ENCODE measurements at places on chromosomes 7 and 10. TPM values are rescaled to one million over a fixed set of nuclear protein-coding genes. Genes with fewer than 3 reads are reported as not detected.

Gene ALOX5
- total RNA-seq = not detected

- DNase-seq = no peak
These were observed 62.2 kb upstream of the ECHDC3 start for GRCh38 chr10:11679946-11680345.

DNA sequence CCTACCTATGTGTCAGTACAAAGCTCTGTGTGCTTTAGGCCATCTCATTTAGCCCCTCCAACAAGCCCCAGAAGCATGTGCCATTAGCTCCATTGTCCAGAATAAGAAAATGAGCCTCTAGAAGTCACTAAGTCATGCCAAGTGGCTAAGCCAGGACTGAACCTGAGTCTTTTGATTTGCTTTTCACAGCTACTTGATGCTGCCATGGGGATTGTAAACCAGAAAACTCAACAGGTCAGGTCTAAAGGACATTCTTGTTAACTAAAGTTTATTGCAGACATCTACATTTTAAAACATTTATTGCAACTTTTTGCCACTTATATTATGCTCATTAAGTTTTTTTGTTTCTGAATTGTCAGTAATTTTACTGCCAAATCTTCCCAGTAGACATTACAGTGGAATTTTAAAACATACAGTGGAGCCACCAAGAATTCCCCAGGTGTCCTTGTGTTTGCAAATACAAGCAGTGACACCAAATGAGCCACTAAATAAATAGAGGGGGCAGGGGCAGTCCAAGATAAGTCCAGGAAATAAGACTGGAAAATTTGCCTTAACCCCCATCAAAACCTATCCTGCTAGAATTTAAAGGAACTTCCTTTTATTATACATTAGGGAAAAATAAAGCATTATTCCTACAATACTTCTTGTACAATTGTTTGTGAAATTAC lies 115.9 kb downstream of the RAPGEF5 start:
- DNase-seq = no peak

Gene UCN3
- not detected for total RNA-seq

GRCh38 chr10:101845893-101846292 lies 2.3 kb upstream of the KCNIP2 start:
- no peak for DNase-seq

GRCh38 chr7:8277394-8277982 lies 15.5 kb upstream of the ICA1 start:
- no peak for DNase-seq

GRCh38 chr7:30633223-30633622 lies 38.5 kb downstream of the GARS1 start:
- no peak for DNase-seq

Gene DCLRE1A
- 10.9 TPM for total RNA-seq

DNA sequence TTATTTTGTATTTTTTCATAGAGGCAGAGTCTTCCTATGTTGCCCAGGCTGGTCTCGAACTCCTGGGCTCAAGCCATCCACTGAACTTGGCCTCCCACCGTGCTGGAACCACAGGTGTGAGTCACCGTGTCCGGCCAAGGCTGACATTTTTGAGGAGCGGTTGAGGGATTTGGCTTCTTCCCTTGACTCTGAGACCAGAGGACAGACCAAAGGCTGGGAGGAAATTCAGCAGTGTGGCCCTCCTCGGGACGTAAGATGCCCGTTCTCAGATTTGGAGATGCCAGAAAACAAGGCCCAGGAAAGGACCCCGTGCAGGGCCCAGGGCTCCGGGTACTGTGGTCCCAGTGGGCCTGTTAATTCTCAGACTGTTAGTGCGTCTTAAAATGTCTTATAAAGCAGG lies 146.2 kb downstream of the WDR37 start:
- DNase-seq = no peak

Gene TBXAS1
- 2.4 TPM for total RNA-seq

DNA sequence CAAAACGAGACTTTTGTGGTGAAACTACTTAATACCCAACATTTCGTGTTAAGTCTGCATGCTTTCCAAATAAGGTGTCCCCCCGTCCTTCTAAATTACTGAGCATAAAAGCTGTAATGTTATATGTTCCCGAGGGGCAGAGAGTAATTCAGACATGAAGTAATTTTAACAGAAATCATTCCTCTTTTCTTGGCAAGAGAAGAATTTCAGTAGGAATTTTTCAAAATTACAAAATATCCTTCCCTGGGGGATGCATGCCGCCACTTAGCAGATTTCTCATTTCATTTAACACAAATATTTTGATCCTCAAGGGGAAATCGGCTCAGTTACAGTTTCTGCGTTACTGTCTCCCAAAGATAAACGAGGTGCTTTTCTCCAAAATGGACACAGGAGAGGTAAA lies 213.2 kb upstream of the RHOBTB1 start:
- DNase-seq = peak; percentile 14

Gene TMEM273
- not detected for total RNA-seq

Gene BUD23
- 28.6 TPM for total RNA-seq

GRCh38 chr7:123824754-123825067 lies 20.3 kb upstream of the HYAL4 start:
- DNase-seq = no peak

DNA sequence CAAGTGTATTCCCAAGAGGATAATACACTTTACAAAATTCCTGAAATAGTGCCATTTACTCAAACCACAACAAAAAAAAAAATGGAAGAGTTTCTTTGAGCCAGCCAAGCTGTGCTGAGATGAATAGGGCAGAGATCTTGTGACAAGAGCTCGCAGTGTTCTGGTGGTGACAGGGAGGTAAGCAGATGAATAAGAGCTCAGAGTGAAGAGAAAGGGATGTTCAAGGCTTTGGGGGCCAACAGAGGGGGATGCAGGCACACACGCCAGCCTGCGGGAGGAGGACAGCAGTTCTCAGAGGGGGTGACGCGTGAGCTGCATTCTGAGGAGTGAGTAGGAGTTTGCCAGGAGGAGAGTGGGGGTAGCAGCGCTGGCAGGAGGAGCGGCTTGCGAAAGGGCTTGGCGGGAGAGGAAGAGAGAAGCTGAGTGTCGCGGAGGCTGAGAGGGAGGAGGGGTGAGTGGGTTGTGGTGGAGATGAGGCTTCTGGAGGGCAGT lies 194.4 kb upstream of the IMMP2L start:
- peak; percentile 83 for DNase-seq

Gene CLDN3
- total RNA-seq = not detected

Gene SPDYE5
- not detected for total RNA-seq

Gene SH3PXD2A
- 15.8 TPM for total RNA-seq

Gene OPN4
- not detected for total RNA-seq

Gene ADAMTS14
- 2.0 TPM for total RNA-seq

DNA sequence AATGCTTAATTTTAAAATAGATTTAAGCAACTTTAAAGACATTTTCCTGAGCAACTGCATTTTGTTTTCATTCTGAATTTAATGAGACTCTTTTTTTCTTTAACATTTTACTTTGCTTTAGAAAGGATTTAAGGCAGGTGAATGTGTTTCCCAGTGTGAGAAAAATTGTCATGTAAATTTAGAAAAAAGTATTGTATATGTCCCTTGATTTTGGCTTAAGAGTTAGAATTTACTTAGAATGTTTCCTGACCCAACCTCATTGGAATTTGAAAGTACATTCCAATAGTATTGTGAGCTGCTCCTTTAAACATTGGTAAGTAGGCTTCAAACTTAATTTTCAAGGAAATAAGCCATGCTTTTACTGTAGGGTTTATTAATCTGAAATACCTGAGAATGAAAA lies 110.2 kb downstream of the PTEN start:
- peak; percentile 45 for DNase-seq

GRCh38 chr7:67619175-67619574 lies 622.5 kb downstream of the TYW1 start:
- DNase-seq = no peak

DNA sequence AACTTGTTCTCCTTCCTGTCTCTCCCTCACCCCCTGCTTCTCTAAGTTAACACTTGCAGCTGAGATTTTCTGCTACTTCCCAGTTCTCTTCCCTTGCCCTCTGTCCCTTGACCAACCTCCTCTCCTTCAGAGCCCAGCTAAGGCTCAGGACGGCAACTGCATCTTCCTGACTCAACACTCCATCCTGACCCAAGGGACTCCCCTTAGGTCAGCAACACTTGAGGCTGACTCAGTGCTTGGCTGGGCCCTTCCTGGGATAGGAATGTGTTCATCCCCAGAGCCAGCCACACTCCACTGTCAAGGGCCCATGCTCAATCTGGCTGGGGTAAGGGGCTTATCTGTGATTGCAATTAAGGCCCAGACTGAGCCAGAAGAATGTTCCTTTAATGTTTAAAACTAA lies 3.4 kb downstream of the CALHM2 start:
- peak; percentile 90 for DNase-seq

Gene VWA2
- total RNA-seq = not detected

- DNase-seq = peak; percentile 11
These were observed 22.1 kb upstream of the CARD11 start for GRCh38 chr7:3065724-3066143.

GRCh38 chr10:120492346-120492745 lies 35.3 kb downstream of the PLPP4 start:
- DNase-seq = peak; percentile 35

- DNase-seq = no peak
These were observed 1.6 kb downstream of the IDI2 start for GRCh38 chr10:1024103-1024502.

DNA sequence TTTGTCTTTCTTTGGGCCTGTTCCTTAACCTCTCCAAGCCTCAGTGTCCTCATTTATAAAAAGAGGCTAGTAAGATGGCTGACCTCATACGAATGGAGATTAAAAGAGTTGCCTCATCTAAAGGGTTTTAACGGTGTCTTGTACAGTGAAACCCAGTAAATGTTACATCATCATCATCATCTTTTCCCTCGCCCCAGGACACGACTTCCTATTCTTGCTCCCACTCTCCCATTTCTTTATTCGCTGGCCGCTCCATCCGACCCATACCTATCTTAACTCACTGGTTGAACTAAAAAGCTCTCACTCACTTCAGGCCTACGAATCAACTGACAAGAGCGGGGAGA lies 554 bp downstream of the FRA10AC1 start:
- peak; percentile 63 for DNase-seq
